ENCODE measurements at places on chromosomes 5 and 9.

DNA sequence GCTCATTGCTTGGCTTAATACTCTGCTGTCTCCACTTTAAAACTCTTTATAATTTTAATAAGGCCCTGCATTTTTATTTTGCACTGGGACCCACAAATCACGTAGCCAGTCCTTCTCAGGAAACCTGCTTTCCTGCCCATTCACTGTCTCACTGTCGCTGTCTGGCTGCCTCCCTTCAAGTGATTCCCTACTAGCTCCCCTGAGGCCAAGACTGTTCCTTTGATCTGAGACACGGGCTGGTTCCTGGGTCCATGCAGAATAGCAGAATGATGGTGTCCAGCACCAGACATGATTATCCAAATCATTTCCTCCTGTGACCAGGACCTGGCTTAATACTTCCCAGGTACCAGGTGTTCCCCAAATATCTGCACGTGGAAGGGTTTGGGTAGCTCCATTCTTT is 597.1 kb upstream of the KLF4 start:
- no peak for DNase-seq

- DNase-seq, result no peak
Measured at GRCh38 chr9:18347386-18348082, 126.4 kb upstream of the ADAMTSL1 start.

DNA sequence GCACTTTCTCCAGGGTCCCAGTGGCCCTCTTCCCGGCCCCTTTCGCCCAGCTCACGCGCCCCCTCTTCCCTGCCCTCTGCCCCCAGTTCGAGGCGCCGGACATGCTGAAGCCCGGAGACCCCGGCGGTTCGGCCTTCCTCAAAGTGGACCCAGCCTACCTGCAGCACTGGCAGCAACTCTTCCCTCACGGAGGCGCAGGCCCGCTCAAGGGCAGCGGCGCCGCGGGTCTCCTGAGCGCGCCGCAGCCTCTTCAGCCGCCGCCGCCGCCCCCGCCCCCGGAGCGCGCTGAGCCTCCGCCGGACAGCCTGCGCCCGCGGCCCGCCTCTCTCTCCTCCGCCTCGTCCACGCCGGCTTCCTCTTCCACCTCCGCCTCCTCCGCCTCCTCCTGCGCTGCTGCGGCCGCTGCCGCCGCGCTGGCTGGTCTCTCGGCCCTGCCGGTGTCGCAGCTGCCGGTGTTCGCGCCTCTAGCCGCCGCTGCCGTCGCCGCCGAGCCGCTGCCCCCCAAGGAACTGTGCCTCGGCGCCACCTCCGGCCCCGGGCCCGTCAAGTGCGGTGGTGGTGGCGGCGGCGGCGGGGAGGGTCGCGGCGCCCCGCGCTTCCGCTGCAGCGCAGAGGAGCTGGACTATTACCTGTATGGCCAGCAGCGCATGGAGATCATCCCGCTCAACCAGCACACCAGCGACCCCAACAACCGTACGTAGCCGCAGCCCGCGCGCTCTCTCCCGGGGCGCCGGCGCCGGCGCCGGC is 1.0 kb downstream of the PRDM6 start:
- DNase-seq, result peak; percentile 22

DNA sequence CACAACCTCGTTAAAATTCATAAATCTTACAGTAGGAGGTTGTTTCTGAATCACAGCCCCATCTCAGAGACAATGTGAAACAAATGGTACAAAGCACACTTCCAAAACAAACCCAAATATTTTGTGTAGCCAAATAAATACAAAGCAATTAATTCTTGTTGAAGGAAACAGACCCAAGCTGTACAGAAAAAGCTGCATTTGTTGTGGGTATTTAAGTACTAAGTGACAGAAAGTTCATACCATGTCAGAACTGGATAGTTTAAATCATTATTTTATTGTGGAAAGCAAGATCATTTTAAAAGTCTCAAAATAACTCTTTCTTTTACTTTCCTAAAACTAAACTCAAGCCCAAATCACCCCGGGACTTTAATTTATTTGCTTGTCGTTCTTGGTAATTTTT is 570.7 kb downstream of the ELAVL2 start:
- no peak for DNase-seq

DNA sequence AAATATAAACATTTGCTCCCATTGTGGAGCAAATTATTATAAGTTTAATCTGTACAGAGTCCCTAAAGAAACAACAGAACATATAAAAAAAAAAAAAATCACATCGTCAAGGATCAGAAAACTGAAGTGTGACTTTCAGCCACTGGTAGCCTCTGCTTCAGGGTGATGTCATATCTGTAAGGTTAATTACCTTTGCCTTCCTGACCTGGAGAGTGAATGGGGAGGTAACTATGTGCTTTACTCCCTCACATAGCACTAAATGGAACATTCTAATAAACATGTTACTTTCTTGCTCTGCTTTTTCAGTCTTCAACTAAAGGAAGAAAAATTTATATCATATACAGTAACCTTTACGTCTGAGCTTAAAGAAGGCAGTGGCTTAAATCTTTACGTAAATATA is 70.3 kb upstream of the TRPM3 start:
- no peak for DNase-seq

- DNase-seq, result no peak
Measured at GRCh38 chr9:99150451-99151171, 45.7 kb downstream of the TGFBR1 start.

DNA sequence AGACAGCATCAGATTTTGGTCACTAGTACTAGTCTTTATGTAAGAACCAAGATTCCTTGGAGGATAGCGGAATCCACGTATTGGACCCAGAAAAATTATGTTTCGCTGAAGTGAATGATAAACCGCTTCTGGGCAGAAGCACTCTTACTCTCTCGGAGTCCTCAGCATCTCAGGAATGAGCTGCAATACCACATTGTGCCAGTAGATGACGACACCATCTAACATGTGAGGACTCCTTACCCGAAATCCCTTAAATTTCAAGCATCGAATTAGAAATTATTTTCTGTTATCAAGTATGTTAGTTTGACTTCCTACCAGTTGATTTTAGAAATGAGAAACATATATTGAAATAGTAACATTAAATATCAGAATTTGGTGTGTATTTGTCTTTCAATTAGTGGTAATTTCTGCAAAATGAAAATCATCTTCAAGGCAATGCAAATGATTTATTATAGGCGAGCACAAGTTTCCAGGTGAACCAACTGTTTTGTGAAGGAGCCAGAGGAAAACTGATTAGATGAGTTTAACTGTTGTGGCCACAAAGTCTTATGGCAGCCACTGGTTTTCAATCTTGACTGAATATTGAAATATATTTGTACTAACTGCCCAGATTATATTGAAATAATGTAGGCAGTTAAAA is 66.0 kb upstream of the CAMK4 start:
- DNase-seq, result peak; percentile 66

DNA sequence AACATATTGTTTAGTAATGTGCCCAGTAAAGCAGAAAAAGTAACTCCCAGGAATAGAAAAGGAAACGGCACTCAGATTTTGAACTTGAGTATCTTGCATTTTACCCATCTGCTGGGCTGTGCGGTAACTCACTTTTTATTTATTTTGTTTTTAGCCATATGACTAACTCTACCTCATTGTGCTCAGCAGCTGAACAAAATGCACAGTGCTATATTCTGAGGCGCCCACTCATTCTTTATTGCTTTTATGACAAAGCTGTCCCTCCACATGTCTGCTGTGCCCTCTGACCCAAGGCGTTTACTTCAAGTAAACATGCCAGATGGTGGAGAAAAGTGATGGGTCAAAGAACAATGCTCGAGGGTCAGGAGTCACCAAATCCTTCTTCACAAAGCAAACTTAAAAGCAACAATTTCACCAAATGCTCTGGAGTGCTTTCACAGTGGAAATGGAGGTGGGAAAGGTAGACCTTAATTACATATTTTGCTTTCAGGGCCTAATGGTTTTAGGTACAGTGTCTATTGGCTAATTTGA is 215.2 kb upstream of the ELAVL2 start:
- DNase-seq, result no peak

DNA sequence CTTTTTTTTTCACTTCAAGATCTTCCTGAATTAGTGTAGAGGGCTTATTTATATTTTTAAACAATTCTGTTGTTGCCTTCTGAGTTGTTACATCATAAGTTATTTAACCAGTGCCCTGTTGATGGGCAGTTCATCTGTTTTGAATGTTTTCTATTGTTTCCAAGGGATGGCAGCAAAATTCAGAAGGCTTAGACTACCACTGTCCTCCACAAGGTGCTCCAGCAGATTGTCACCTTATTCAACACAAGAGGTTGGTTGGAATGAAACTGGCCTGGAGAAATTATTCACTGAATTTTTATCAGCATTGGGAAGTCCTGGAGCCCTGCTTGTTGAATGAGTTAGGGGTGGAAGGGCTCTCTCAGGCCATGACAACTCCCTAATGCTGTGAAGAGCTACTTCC is 1.3 kb upstream of the KLHL9 start:
- no peak for DNase-seq

GRCh38 chr5:35908814-35909213 is 29.6 kb downstream of the CAPSL start:
- no peak for DNase-seq

- DNase-seq, result no peak
Measured at GRCh38 chr5:35598707-35599370, 18.8 kb upstream of the SPEF2 start.

DNA sequence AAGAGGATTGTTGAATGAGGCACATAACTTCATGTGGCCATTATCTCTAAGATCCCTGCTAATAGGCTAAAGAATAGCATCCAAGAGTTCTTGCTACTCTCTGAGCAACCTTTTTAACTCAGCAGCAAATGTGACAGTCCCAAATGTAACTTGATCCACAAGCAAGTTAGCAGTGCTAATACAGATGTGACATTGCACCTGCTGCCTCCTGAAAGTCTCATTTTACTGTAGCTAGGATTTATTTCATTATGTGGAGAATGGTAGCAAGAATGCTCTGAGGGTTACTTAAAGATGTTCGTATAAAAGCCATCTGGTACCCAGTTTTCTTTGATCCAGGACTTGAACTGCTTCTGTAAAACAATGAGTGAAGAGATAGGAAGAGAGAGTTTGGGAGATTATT is 45.8 kb downstream of the CDH10 start:
- no peak for DNase-seq

DNA sequence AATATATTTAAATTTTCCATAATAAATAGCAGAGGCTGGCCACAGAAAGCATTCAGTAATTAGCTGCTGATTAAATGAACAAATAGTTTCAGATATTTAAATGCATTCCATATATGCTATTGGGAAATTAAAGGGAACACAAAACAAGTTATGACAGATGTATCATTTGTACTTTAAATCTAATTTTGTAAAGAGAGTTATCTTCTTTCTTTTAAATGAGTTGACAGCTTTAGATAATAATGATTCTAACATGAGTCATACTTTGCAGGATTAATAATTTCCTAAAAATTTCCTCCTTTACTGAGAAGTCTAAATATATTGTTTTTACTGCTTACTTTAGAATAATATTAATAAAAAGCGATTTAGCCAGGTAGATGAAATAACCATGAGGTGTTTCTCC is 320.1 kb downstream of the ADAMTS6 start:
- no peak for DNase-seq

- no peak for DNase-seq
Measured at GRCh38 chr9:84701801-84702200, 32.3 kb downstream of the NTRK2 start.

DNA sequence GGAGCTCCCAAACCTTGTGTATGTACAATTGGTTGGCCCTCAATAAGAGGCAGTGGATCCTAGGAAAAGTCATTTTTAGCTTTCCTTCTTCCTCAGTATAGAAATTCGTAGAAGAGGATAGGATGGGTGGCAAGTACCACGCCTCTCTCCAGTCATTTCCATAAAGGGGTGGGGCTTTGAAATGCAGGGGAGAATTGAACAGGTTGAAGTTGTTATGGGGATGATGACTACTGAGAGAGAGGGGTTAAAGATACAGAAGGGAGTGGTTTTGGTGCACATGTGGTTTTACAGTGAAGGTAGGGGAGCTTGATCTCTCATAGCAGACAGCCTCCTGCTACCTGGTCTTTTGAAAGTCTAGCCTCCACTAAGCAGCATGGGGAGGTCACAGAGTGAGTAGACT is 54.4 kb upstream of the FAM120AOS start:
- DNase-seq, result no peak

- DNase-seq, result no peak
Measured at GRCh38 chr9:137252555-137253506, 1.7 kb downstream of the STPG3 start.

DNA sequence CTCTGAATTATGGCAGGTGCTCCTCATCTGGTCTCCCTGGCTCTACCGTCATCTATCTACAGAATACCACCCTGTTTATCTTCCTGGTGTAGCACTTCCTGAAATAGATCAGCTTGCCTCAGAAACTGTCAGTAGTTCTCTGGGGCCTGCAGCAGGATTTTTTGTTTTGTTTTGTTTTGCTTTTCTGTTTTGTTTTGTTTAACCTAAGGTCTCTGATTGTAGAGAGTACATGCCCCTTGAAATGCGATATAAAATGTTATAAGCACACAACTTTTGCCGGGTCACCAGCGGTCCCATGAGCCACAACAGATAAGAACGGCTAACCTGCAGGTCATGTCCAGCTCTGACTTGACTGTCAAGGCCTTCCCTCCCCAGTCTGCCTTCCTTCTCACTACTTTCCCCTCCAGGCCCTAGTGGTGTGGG is 26.6 kb upstream of the CREBRF start:
- DNase-seq, result no peak

GRCh38 chr9:27856054-27856453 is 282.8 kb upstream of the C9orf72 start:
- no peak for DNase-seq

DNA sequence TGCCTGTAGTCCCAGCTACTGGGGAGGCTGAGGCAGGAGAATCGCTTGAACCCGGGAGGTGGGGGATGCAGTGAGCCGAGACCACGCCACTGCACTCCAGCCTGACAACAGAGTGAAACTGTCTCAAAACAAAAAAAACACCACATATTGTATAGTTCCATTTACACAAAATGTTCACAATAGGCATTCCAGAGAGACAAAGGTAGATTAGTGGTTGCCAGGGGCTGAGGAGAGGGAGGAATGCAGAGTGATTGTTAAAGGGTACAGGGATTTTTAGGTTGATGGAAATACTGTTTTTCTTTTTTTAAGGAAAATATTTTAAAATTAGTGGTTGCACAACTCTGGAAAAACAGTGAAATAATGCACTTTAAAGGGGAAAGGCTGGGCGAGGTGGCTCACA is 19.6 kb downstream of the ETF1 start:
- DNase-seq, result no peak

DNA sequence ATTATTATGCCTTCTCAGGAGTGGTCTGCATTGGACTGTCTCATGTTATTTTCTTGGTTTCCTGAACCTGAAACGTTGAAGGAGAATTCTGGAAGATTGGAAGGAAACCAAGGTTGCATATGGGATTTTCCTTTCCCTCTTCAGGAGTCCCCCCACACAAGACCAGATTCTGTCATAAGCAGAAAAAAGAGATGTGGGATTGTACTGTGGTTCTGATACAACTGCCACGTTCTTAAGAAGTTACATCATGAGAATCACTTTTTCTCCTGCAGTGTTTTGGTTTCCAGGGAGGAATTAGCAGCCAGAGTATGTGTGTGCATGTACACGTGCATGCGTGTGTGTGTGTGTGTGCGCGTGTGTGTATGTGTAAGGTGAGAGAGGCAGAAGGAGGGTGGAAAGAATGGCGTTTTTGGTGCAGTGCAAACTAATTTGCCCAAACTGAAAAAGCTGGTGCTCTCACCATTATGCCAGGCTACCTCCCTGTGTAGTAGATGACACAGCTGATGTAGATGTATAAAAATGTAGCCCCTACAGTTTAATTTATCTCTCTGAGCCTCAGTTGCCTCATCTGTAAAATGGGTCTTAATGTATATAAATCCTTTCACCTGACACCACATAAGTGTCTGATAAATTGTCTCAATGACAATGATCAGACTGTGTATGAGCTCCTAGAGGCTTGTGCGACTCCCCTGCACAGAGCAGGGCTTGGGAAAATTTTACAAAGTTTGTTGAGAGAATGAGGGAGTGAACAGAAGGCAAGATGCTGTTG is 38.6 kb downstream of the RALGPS1 start:
- DNase-seq, result peak; percentile 61

GRCh38 chr9:535356-535755 is 306.1 kb upstream of the DMRT1 start:
- DNase-seq, result no peak

Data from AG08395 (cell line).